ENCODE measurements at places on chromosomes 13 and 19. TPM values are rescaled to one million over a fixed set of nuclear protein-coding genes. Genes with fewer than 3 reads are reported as not detected.

RPL21 gene
- total RNA-seq: 424 TPM

EPSTI1 gene
- 3.1 TPM for total RNA-seq

GFY gene
- not detected for total RNA-seq

PCDH17 gene
- total RNA-seq: 7.4 TPM

KLK8 gene
- 2.9 TPM for total RNA-seq

ZNF439 gene
- total RNA-seq: 2.6 TPM

DNA sequence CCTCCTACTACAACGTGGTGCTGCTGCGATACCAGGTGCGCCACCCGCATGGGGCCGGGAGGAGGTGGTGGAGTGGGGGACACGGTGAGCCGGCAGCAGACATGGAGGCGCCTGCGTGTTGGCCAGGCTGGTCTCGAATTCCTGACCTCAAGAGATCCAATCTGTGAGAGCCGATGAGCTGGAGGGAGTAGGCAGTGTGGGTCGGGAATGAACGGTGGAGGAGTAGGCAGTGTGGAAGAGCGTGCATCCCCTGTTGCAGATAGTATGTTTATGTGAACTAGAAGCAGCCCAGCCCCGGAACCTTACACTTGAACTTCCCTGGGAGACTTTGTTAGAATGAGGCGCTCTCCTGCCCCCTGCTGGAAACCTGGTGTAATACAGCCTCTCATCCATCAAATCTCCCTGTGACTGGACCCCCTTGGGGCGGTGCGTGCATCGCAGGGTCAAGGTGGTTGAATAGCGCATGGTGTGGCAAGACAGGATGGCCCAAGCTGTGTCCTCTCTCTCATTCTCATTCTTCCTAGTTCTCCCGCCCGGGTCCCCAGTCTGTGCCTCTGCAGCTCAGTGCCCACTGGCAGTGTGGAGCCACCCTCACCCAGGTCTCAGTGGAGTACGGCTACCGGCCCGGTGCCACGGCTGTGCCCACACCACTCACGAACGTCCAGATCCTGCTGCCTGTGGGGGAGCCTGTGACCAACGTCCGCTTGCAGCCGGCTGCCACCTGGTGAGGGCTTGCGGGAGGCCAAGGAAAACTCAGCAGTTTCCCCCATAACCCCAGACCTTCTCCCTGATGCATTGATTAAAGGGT lies 10.5 kb upstream of the B3GNT3 start:
- H3K4me1 ChIP-seq: no peaks in the 10 kb centered on the region
- DNase-seq: peak; percentile 78
- H3K27me3 ChIP-seq: no peaks in the 10 kb centered on the region
- H3K4me3 ChIP-seq: no peak overlapping the region
- H3K36me3 ChIP-seq: no peaks in the 10 kb centered on the region

- no peaks in the 10 kb centered on the region for H3K36me3 ChIP-seq
- no peaks in the 10 kb centered on the region for H3K27me3 ChIP-seq
- H3K27ac ChIP-seq: no peak overlapping the region
- H3K4me1 ChIP-seq: no peaks in the 10 kb centered on the region
Observed at GRCh38 chr13:21929400-21929799, 258.5 kb downstream of the FGF9 start.

DNA sequence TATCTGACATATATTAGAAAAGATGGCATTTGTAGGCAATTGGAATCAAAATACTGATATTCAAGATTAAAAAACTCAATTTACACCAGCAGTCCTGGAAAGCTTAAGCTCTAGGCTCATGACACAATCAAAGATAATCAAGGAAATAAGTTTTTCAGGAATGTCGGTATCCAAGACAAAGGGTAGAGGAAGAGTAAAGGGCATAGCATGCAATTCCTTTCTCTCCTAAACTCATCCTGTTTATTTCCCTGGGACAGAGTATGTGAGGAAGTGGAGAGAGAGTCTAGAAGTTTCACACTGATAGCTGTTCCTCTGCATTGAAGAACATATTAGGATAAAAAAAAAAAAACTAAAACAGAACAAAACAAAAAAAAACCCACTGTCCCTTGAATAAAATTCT lies 2452.1 kb downstream of the PCDH9 start:
- H3K27ac ChIP-seq: no peak overlapping the region
- H3K4me3 ChIP-seq: no peak overlapping the region
- H3K4me1 ChIP-seq: no peaks in the 10 kb centered on the region
- H3K36me3 ChIP-seq: no peaks in the 10 kb centered on the region

- no peaks in the 10 kb centered on the region for H3K36me3 ChIP-seq
- no peaks in the 10 kb centered on the region for H3K27me3 ChIP-seq
- peak overlapping the region; percentile 63 for H3K27ac ChIP-seq
- H3K4me3 ChIP-seq: no peak overlapping the region
Observed at GRCh38 chr19:17348700-17349099, 11.3 kb downstream of the GTPBP3 start.

DNA sequence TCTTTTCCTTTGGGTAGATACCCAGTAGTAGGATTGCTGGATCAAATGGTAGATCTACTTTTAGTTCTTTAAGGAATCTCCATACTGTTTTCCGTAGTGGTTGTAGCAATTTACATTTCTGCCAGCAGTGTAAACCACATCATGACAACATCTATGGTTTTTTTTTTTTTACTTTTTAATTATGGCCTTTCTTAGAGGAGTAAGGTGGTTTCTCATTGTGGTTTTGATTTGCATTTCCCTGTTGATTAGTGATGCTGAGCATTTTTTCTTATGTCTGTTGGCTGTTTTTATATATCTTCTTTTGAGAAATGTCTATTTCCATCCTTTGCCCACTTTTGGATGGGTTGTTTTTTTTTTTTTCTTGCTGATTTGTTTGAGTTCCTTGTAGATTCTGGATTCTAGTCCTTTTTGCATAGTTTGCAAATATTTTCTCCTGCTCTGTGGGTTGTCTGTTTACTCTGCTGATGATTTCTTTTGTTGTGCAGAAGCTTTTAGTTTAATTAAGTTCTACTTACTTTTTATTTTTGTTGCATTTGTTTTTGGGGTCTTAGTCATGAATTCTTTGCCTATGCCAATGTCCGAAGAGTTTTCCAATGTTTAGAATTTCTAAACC lies 38.8 kb downstream of the TDRD3 start:
- no peaks in the 10 kb centered on the region for H3K4me1 ChIP-seq
- H3K4me3 ChIP-seq: no peak overlapping the region
- H3K27me3 ChIP-seq: no peaks in the 10 kb centered on the region

- H3K4me1 ChIP-seq: no peaks in the 10 kb centered on the region
- H3K27me3 ChIP-seq: no peaks in the 10 kb centered on the region
- no peak overlapping the region for H3K27ac ChIP-seq
- no peak overlapping the region for H3K4me3 ChIP-seq
Observed at GRCh38 chr13:101681834-101682233, 229.4 kb downstream of the ITGBL1 start.

- H3K4me3 ChIP-seq: peak within 1 kb of the TSS; percentile 70
- DNase-seq: peak; percentile 94
- no peaks in the 10 kb centered on the region for H3K36me3 ChIP-seq
- H3K27ac ChIP-seq: peak within 1 kb of the TSS; percentile 95
- H3K27me3 ChIP-seq: no peaks in the 10 kb centered on the region
Observed at GRCh38 chr19:49118565-49119410, at the start of gene C19orf73. Gene C19orf73, minus strand, starts transcription at chr19:49119143. Its CDS starts 121 bp downstream, at chr19:49119022.

GRCh38 chr19:45955905-45956608 lies 17.6 kb downstream of the NOVA2 start:
- no peak overlapping the region for H3K4me3 ChIP-seq
- H3K36me3 ChIP-seq: no peaks in the 10 kb centered on the region
- H3K4me1 ChIP-seq: peaks cover 30% of the 10 kb centered on the region
- peak; percentile 75 for DNase-seq
- peak overlapping the region; percentile 53 for H3K27ac ChIP-seq
- no peaks in the 10 kb centered on the region for H3K27me3 ChIP-seq

- no peak overlapping the region for H3K27ac ChIP-seq
- DNase-seq: no peak
- H3K4me1 ChIP-seq: peaks cover 13% of the 10 kb centered on the region
- no peaks in the 10 kb centered on the region for H3K27me3 ChIP-seq
- H3K36me3 ChIP-seq: no peaks in the 10 kb centered on the region
- no peak overlapping the region for H3K4me3 ChIP-seq
Observed at GRCh38 chr13:27405546-27406134, 18.8 kb upstream of the GTF3A start.

GRCh38 chr13:86562866-86563265 lies 763.6 kb upstream of the SLITRK6 start:
- H3K27ac ChIP-seq: no peak overlapping the region
- DNase-seq: no peak
- H3K27me3 ChIP-seq: no peaks in the 10 kb centered on the region
- no peaks in the 10 kb centered on the region for H3K4me1 ChIP-seq
- no peak overlapping the region for H3K4me3 ChIP-seq
- no peaks in the 10 kb centered on the region for H3K36me3 ChIP-seq

DNA sequence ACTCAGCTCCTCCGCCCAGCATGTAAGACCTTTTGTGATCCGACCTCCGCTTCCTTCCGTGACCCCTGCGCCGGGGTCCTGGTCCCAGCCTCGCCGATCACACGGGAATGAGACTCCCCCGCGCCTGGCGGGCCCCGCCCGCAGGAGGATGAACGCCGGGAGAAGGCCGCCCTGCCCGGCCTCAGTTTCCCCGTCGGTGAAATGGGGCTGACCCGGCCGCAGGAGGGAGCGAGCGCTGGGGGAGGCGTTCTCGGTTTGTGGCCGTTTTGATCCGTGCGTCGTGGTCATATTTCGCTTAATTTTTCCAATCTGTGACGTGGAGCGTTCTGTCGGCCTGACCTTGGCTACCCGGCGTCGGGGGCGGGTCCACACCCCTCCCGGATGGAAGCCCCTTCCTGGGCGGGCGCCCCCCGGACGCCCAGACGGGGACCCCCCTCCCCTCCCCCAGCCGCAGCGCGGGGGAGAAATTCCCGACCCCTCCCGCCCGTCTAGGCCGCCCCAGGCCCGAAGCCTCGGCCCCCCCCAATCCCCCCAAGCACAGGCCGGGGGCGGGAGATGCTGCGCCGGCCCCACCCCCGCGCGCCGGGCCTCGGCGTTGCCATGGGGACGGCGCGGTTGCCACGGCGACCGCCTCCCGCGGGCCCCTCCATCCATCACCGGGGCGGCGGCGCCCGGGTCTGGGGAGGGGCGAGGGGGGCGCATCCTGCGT lies 11.1 kb downstream of the PALM start:
- no peak for DNase-seq
- no peaks in the 10 kb centered on the region for H3K36me3 ChIP-seq
- H3K4me3 ChIP-seq: no peak overlapping the region
- H3K27me3 ChIP-seq: peaks cover 3% of the 10 kb centered on the region
- H3K27ac ChIP-seq: peak overlapping the region; percentile 69
- peaks cover 44% of the 10 kb centered on the region for H3K4me1 ChIP-seq

GRCh38 chr13:101967781-101968180 lies 434.1 kb downstream of the FGF14 start:
- no peak overlapping the region for H3K27ac ChIP-seq
- H3K4me1 ChIP-seq: no peaks in the 10 kb centered on the region
- no peak for DNase-seq
- H3K36me3 ChIP-seq: no peaks in the 10 kb centered on the region
- no peak overlapping the region for H3K4me3 ChIP-seq

DNA sequence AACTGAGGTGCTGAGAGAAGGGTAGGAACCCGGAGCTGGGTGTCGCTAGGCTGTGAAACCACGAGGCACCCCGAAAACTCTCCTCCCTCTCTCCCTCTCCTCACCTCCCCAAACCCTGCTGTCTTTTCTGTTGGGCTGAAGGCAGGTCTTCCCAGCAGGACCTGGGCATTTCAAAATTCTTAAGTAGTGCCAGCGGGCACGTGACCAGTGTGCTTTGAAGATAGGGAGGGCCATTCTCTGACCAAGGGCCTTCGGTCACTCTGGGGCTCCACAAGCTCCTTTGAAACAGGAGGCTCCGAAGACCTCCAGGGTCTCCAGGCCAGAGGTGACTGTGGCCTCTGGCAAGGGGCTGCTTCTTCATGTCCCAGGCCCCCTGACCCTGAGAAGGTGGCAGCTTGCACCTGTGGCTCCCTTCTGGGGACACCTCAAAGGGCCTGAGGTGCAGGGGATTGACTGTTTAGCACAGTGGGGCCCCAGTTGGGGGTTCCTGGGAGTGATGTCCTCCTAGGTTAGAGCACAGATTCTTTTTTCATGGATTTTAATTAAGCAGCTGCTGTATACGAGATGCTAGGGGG lies 48.3 kb downstream of the DNM2 start:
- DNase-seq: no peak
- peak overlapping the region; percentile 95 for H3K27ac ChIP-seq
- peaks cover 7% of the 10 kb centered on the region for H3K36me3 ChIP-seq
- no peaks in the 10 kb centered on the region for H3K27me3 ChIP-seq
- peaks cover 96% of the 10 kb centered on the region for H3K4me1 ChIP-seq
- H3K4me3 ChIP-seq: no peak overlapping the region

DNA sequence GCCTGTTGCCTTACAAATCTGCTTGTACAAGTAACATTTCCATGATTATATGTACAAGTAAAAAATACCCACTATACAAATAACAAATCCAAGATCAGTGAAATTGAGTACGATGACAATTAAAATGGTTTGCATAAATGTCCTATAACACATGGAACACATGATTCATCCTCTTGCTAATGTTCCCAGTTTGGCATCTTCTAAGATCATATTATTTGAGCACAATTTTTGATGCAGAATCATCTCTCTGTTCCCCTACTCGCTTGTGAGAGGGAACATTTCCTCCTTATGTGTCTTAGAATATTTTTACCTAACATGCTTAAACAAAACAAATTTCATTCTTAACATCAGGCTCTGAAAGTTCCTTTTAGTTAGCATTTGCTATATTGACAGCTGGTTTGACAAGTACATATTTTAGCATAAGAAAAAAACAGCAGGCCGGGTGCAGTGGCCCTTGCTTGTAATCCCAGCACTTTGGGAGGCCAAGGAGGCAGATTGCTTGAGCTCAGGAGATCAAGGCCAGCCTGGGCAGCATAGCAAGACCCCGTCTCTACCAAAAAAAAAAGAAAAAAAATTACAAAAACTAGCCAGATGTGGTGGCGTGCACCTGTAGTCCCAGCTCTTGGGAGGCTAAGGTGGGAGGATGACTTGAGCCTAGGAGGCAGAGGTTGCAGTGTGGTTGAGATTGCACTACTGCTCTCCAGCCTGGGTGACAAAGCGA lies 14.2 kb downstream of the ZNF331 start:
- H3K36me3 ChIP-seq: peaks cover 4% of the 10 kb centered on the region
- DNase-seq: no peak
- H3K4me1 ChIP-seq: peaks cover 5% of the 10 kb centered on the region
- H3K4me3 ChIP-seq: no peak overlapping the region

Measured in right atrium auricular region (tissue), 2 donors.